Heart left ventricle (tissue), 16 donors: ENCODE measurements at places on chromosomes 3 and 15. TPM values are rescaled to one million over a fixed set of nuclear protein-coding genes. Genes with fewer than 3 reads are reported as not detected.

Gene PHLDB2
- total RNA-seq, result 115 TPM

DNA sequence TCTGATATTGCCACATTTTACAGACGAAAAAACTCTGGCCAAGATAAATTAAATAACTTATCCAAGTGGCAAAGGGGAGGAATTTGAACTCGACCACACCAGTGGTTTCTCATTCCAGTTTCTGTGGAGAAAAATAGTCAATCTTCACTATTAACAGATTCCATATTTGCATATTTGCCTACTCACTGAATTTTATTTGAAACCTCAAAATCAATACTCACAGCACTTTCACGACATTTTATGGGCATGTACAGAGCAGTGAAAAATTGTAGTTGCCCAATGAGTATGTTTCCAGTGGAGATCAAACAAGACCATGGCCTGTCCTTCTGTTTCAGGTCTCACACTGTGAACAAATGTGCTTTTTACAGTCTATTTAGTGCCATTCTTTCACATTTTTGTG lies 374.3 kb downstream of the MAGI1 start:
- no peaks in the 10 kb centered on the region for H3K27me3 ChIP-seq
- no peak for DNase-seq
- H3K4me1 ChIP-seq, result peaks cover 8% of the 10 kb centered on the region
- H3K36me3 ChIP-seq, result no peaks in the 10 kb centered on the region

DNA sequence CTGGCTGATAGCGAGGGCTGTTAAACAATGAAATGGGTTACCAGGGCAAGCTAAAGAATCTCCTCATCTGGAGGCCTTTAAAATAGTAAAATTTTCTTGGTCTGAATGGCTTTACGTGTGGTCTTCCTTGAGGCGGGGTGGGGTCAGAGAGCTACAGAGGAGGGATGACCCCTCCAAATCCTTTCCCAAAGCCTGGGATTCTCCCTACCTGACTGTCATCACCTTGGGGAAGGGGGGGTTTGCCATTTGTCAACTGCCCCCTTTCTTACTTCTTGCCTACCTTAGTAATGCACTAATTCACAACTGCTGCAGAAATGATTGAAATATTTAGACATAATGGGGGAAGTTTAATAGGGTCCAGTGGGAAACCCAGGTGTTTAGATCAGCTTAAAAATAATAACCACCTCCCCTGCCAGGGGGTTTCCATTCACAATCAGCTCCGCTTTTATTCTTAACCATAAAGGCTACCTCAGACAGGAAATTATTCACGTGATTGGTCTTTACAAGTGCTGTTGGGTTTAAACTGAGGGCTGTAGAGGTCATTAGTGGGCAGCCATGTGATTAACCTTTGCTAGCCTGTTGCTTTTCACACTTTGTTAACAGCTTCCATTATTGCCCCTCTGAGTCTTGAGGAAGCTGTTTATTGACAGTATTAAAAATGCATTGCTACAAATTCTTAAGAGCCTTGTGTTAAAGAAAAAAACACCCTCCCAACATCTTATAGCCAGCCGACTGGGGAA lies 276.5 kb upstream of the ATP11B start:
- no peaks in the 10 kb centered on the region for H3K4me1 ChIP-seq
- H3K4me3 ChIP-seq, result no peak overlapping the region
- no peak for DNase-seq
- H3K27me3 ChIP-seq, result no peaks in the 10 kb centered on the region
- no peak overlapping the region for H3K27ac ChIP-seq

DNA sequence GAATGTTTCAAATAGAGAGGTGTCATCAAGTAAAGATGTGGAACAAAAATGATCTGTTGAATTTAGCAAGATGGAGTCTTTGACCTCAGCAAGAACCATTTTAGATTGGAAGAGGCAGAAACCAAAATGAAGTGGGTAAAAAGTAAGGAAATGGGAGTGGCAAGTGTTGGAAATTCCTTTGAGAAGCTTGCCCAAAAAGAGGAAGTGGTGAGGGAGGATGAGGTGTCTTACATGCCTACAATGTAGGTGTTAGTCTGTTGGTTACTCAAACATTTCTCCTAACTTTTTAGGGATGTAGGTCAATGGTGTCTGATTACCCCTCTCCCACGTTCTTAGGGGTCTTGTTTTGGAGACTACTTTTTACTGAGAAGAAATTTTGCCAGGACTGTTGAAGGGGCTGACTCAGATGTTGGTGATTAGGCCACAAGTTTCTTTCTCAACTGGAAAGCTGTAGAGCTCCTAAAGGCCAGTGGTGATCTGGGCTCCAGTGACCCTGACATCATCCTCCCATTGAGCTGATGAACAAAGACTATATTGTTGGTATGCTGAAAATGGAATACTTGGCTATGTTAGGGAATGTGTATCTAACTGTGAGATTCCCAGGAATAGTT lies 5.1 kb downstream of the PPP2R3A start:
- no peak overlapping the region for H3K4me3 ChIP-seq
- H3K27me3 ChIP-seq, result no peaks in the 10 kb centered on the region
- H3K4me1 ChIP-seq, result no peaks in the 10 kb centered on the region
- no peak overlapping the region for H3K27ac ChIP-seq

Gene AGTR1
- total RNA-seq, result 0.40 TPM

GRCh38 chr3:184685646-184686045 lies 26.2 kb downstream of the MAGEF1 start:
- H3K4me3 ChIP-seq, result no peak overlapping the region
- no peak for DNase-seq
- no peaks in the 10 kb centered on the region for H3K4me1 ChIP-seq
- H3K27me3 ChIP-seq, result no peaks in the 10 kb centered on the region

DNA sequence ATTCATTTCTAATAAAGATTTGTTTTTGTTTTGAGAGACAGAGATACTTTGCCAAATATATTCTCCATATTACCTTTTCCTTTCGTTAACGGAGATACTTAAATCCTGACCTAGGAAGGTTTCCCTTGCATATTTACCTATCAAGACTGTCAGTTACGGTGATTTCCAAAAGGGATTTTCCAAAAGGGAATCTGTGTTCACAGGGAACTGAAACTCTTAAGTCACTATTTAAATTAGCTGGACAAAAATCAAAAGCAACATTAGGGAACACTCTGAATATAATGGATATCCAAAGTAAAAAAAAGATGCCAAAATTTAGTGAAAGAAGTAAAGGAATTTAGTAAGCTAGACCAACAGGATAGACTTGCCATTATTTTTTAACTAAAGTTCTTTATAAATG lies 576 bp downstream of the LRRFIP2 start:
- peaks cover 33% of the 10 kb centered on the region for H3K4me1 ChIP-seq
- no peak overlapping the region for H3K27ac ChIP-seq
- H3K4me3 ChIP-seq, result no peak overlapping the region

Gene FGF12
- total RNA-seq, result 265 TPM

Gene SLC51A
- total RNA-seq, result not detected

DNA sequence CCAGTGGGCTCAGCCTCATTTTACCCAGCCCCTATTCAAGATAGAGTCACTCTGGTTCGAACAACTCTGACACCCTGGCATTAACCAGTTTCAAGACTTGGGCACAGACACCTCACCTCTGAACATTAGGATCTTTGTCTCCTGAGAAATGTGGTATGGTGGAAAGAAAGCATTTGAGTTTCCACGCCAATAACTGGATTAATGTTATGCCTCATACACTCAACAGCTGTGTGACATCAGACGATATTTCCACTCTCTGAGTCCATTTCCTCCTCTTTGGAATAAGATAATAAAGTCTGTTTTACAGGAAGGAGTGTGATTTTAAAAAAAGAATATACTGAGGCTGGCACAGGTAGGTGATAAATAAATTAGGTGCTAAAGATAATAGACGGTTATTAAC lies 121.3 kb upstream of the CHL1 start:
- no peak for DNase-seq
- no peaks in the 10 kb centered on the region for H3K27me3 ChIP-seq
- no peak overlapping the region for H3K4me3 ChIP-seq
- H3K4me1 ChIP-seq, result peaks cover 7% of the 10 kb centered on the region
- H3K27ac ChIP-seq, result peak overlapping the region; percentile 29

DNA sequence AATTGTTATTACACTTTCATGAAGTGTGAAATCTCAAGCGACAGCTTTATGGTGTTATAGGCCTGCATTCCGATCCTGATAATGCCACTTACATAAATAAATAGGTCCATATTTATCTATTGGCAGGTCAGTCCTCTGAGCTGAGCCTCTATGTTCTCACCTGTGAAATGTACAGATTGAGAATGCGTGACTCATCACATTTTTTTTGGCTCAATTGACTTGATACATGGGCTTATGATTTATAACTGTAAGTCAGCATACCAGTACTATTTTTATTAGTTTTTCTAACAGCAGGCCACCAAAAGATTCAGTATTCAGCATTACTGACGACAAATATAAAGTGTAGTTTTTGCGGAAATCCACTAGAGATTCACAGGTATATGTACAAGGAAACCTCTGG lies 344.4 kb downstream of the ROBO1 start:
- no peaks in the 10 kb centered on the region for H3K4me1 ChIP-seq
- H3K36me3 ChIP-seq, result no peaks in the 10 kb centered on the region
- no peak for DNase-seq
- no peak overlapping the region for H3K27ac ChIP-seq
- H3K4me3 ChIP-seq, result no peak overlapping the region

Gene TUSC7
- total RNA-seq, result not detected

- no peaks in the 10 kb centered on the region for H3K36me3 ChIP-seq
- peak overlapping the region; percentile 81 for H3K27ac ChIP-seq
- H3K4me3 ChIP-seq, result peak overlapping the region; percentile 71
- no peaks in the 10 kb centered on the region for H3K27me3 ChIP-seq
Measured at GRCh38 chr3:121835465-121835801, 424 bp downstream of the EAF2 start.

Gene EMC7
- total RNA-seq, result 95.2 TPM

DNA sequence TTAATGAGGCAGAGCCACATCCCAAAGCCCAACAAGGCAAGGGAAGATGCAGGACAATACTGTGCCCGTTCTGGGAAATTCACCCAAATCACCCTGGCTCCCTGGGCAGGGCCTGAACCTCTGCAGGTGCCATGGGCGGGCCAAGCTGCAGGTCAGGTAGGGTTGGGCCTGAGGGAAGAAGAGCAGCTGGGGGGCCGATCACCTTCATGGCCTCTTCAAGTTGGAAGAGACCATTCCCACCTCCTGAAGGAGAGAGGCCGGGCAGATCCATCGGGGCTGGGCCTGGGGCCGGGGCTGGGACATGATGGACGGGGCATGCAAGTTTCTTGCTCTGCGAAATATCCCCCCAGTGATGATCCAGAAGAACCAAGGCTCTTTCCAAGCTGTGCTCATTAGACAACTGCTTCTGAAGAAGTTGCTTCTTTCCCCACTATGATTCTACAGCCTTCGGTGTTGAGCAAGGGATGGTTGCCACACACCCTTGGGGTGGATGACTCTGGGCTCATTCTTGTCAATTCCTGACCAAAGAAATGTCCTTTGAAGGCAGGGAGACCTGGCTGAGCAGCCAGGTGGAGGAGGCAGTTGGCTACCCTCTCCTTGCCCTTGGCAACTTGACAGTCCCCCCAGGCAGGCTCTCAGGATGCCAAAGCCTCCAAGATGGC lies 38.2 kb downstream of the KLHL25 start:
- peaks cover 5% of the 10 kb centered on the region for H3K4me1 ChIP-seq
- peak; percentile 14 for DNase-seq
- H3K27me3 ChIP-seq, result no peaks in the 10 kb centered on the region
- H3K4me3 ChIP-seq, result no peak overlapping the region
- no peaks in the 10 kb centered on the region for H3K36me3 ChIP-seq
- H3K27ac ChIP-seq, result no peak overlapping the region

Gene MTFMT
- 19.4 TPM for total RNA-seq

- H3K27ac ChIP-seq, result no peak overlapping the region
- H3K36me3 ChIP-seq, result no peaks in the 10 kb centered on the region
- H3K4me1 ChIP-seq, result no peaks in the 10 kb centered on the region
- DNase-seq, result peak; percentile 42
- H3K27me3 ChIP-seq, result no peaks in the 10 kb centered on the region
Measured at GRCh38 chr15:29124581-29125381, 144.8 kb downstream of the NSMCE3 start.

DNA sequence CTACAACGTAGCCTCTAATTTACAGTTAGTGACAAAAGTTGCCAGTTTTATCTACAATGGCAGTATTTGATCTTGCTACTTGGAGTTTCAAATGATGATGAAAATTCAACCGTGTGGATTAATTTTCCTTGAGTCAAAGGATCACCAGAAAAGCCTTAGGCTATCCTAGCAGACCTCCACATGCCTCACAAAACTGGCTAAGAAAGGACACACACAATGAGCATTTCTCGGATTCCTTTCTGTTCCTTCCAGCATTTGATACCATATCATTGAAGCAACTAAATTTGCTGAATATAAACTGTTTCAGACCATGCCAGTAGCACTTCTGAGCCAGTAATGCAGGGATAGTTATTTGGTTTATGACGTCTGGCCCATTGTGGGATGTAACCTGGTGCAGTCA lies 587.4 kb upstream of the MDFIC2 start:
- no peak overlapping the region for H3K27ac ChIP-seq
- DNase-seq, result no peak
- no peak overlapping the region for H3K4me3 ChIP-seq
- H3K4me1 ChIP-seq, result no peaks in the 10 kb centered on the region
- no peaks in the 10 kb centered on the region for H3K27me3 ChIP-seq
- no peaks in the 10 kb centered on the region for H3K36me3 ChIP-seq

DNA sequence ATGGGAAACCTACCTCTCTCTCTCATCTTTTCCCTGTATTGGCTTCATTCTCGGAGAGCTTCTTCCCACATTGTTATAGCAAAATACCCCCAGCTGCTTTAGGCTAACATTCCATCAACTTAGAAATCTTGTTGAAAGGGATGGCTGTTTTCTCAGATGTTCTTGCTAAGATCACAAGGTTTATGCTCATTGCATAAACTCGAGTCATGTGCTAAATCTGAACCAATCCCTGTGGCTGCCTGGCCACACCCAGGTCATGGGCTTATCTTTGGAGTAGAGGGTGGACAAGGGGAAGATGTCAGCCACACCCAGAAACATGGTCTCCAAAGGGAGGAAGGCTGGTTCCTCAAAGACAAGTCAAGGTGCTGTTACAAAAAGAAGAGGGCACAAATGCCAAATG lies 150.6 kb upstream of the UMPS start:
- no peaks in the 10 kb centered on the region for H3K36me3 ChIP-seq
- no peaks in the 10 kb centered on the region for H3K27me3 ChIP-seq
- no peak overlapping the region for H3K4me3 ChIP-seq
- peaks cover 6% of the 10 kb centered on the region for H3K4me1 ChIP-seq

- no peaks in the 10 kb centered on the region for H3K36me3 ChIP-seq
- no peaks in the 10 kb centered on the region for H3K27me3 ChIP-seq
- peaks cover 23% of the 10 kb centered on the region for H3K4me1 ChIP-seq
- peak; percentile 41 for DNase-seq
- no peak overlapping the region for H3K4me3 ChIP-seq
- H3K27ac ChIP-seq, result peak overlapping the region; percentile 22
Measured at GRCh38 chr3:48558493-48559134, 2.0 kb upstream of the PFKFB4 start.

GRCh38 chr3:128095222-128095703 lies 28.3 kb downstream of the RUVBL1 start:
- H3K36me3 ChIP-seq, result peaks cover 42% of the 10 kb centered on the region
- DNase-seq, result peak; percentile 80
- H3K27ac ChIP-seq, result no peak overlapping the region
- H3K4me1 ChIP-seq, result peaks cover 14% of the 10 kb centered on the region
- H3K4me3 ChIP-seq, result no peak overlapping the region

- no peak for DNase-seq
- H3K27ac ChIP-seq, result peak overlapping the region; percentile 80
- H3K27me3 ChIP-seq, result no peaks in the 10 kb centered on the region
- H3K4me3 ChIP-seq, result peak overlapping the region; percentile 99
- H3K4me1 ChIP-seq, result peaks cover 49% of the 10 kb centered on the region
- H3K36me3 ChIP-seq, result peaks cover 9% of the 10 kb centered on the region
Measured at GRCh38 chr15:64703632-64703959, 71.8 kb downstream of the RBPMS2 start.

Gene SLC12A1
- not detected for total RNA-seq

Gene GHSR
- total RNA-seq, result not detected
